Cardiac septum (tissue), 1 donor: ENCODE measurements at places on chromosomes 4 and X. TPM values are rescaled to one million over a fixed set of nuclear protein-coding genes. Genes with fewer than 3 reads are reported as not detected.
A peak's percentile ranks its signal among the peaks of the same experiment; 100 is the strongest.

DNA sequence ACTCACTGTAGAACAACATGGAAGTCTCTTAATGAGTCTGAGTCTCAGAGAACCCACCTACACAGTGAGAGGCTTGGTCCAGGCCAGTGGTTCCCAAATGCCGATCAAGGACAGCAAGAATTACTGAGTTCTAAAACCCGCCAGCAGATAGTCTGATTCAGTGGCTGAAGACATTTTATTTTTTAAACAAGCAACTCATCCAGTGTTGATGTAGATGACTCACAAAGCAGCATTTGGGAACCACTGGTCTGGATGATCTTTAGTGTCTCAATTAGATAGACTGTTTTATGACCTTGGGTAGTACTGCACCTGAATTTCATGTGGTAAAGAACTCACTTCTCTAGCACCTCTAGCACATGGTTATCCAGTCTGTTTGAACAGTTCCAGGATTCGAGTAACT is 193.6 kb downstream of the FBXW7 start:
- no peak for DNase-seq

Gene KCND1
- total RNA-seq, result 0.27 TPM

GRCh38 chrX:13096728-13097127 is 52.3 kb upstream of the FAM9C start:
- DNase-seq, result no peak

GRCh38 chr4:150743564-150744342 is 161.8 kb downstream of the MAB21L2 start:
- no peak for DNase-seq

DNA sequence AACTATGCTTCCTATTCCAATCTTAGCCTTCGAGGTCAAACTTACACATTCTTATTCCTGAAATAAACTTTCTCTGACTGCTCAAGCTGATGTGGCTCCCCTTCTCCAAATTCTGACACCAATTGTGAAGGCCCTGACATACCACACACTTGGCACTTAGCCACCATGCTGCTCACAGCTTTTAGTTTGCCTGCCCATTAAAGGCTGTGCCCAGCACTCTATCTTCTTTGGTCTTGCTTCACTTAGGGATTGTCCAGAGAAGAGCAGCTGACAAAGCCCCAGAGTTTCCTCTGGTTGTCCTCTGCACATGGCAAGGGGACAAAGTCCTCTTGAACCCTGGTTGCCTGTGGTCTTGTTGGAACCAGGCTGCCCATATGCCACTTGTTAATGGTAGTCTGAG is 126.1 kb downstream of the ARHGEF9 start:
- no peak for DNase-seq

Gene CCNA2
- total RNA-seq, result 0.38 TPM

GRCh38 chr4:114136069-114136468 is 156.6 kb upstream of the ARSJ start:
- no peak for DNase-seq

Gene SORBS2
- 1,779 TPM for total RNA-seq

Gene EFNB1
- 27.9 TPM for total RNA-seq

GRCh38 chrX:108309144-108309543 is 129.1 kb downstream of the COL4A6 start:
- DNase-seq, result no peak

DNA sequence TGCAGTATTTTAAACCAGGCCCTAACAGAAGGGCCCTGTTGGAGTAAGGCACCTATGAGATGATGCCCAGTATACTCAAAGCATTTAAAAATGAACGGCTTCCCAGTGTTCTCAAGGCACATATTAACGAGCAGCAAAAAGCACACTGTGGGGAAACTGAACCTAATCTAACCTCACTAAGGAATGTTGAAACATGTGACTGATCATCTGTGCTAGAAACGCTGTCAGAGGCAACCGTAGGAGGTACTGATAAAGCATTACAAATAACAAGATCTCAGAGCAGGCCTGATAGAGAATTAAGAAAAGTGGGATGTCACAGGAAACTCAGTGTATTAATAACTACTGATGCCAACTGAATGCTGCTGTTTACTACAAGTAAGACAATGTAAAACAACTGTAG is 24.0 kb downstream of the ASB9 start:
- DNase-seq, result no peak

- DNase-seq, result no peak
Measured at GRCh38 chr4:130812117-130812765, 1716.3 kb downstream of the C4orf33 start.

DNA sequence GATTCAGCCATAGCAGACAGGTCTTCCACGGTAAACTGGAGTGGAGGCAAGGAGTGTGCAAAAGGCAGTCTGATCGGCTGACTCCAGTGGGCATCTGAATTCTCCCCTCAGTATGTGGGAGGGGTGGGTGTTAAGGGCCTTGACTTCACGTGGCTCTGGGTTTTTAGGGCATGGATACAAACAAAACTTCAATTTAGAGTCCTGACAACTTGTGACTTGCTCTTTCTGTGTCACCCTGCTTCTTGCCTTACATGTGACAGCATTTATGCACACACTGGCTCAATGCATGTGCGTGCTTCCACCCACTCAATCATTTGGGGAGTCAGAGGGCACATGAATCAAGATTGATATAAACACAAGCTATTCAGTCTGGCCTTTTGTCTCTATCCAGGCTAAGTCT is 17.5 kb downstream of the PLP1 start:
- no peak for DNase-seq

DNA sequence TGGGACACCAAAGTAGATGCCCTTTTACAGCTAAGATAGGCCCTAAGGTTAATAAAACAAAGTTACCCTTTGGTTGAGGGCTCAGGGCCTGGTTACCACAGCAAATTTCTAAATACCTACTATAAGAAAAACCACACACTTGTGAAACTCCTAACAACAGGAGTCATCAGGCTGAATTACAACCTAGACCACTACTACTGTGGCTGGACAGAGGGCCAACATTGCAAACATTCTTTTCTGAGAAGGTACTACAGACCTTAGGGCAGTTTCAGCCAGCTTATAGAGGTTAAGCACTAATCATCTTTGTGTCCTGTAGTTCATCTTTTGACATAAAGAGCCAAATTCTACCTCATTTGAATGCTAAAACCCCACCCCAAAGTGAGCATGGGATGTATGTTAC is 504.0 kb downstream of the RAPGEF2 start:
- no peak for DNase-seq

- no peak for DNase-seq
Measured at GRCh38 chr4:79626101-79626500, 218.1 kb upstream of the GK2 start.

DNA sequence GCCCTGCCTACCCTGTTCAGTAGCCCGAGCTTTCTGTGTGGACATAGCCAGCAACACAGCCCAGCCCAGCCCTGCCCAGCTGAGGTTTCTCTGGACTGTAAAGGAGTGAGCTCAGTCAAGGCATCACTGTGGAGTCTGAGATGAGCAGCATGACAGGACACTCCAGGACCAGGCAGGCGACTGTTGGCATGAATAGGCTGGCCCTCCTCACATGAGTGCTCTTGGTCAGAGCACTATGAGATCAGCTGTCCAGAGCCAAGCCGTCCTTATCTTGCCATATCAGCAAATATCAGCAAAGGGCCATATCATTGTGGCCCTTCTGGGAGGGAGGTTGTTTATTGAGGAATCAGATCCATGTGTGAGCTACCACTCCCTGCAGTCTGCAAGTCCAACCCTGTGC is 30.9 kb downstream of the REELD1 start:
- no peak for DNase-seq

GRCh38 chr4:75513526-75514130 is 575 bp downstream of the RCHY1 start:
- no peak for DNase-seq

Gene PPP4R3C
- not detected for total RNA-seq

Gene WNK3
- 0.65 TPM for total RNA-seq

DNA sequence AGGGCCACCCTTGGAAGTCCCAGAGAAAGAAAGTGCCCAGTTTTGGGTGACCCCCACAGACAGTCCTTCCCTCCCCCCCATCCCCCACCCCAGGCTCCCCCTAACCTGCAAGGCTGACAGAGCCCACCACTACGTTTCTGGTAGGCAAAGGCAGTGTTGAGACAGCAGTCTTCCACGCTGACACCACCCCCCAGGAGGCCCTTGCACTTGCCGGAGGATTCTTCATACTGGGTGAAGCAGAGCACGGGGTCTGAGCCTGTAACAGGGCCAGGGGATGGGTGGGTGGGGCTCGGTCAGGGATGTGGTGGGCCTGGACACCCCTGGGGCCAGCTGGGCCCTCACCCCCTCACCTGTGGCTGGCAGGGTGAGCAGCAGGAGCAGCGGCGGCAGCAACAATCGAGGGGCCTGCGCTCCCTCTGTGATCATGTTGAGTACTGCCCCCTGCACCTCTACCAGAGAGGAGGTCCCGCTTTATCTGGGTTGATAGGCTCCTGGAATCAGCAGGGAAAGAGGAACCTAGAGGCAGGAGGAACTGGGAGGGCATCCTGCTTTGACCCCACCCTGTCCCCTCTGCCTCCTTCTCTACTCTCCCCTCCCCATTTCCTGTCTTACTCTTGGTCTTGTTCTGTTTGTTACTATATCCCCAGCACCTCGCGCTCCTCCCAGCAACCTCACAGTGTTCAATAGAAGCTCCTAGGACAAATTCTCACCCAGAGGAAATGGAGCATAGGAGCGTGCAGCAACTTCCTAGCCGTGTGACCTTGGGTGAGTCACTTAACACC is at the start of gene CFP:
CFP (minus strand) TSS at position 512 of the 782 bp plus-strand sequence; CDS start at position 426, 86 bp downstream.
- DNase-seq, result peak; percentile 70

- no peak for DNase-seq
Measured at GRCh38 chr4:105504744-105505143, 30.9 kb upstream of the PPA2 start.

DNA sequence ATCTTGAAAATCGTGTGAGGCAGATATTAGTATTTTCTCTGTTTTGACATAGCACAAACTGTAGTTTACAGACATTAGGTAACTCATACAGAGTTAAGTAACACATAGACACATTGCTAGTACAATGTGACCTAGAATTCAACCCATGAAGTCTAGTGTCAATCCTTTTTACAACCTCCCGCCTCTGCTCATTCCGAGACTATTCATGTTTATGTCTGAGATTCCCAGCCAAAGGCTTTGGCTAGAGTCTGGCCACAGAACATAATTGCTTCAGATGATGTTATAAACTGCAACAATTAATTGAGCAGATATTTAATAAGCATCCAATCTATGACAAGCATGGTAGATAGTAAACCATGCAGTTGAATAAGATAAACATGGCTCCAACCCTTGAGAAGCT is 841.0 kb downstream of the STIM2 start:
- no peak for DNase-seq

DNA sequence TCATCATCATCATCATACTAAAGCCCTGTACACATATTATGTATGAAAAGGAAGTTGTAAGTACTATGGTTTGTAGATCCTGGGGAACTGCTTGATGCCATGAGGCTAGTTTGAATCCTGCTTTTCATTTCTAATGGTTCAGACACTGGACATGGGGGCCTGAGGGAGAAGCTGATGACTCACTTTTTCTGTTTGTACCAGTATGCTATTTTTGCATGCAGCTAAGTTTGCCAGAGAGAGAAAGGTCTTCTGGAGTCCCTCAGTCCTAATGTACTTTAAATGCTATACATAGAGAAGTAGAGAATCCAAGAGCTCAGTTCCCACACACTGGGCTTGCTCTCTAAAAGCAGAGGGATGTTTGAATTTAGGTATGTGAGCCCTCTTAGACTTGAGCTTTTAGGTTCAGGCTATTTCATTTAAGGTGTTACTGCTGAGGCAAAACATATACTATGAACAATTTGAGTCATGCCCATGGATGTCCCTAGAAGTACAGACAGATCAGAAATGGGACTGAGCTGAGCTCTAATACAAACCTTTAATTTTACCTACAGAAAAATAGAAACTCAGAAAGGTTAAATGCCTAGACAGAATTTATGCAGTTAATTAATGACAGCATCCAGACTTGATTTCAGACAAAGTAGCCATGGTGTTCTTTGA is 17.6 kb upstream of the HS3ST1 start:
- no peak for DNase-seq

- no peak for DNase-seq
Measured at GRCh38 chr4:182188622-182189021, 54.6 kb upstream of the TENM3 start.

Gene IDUA
- 12.9 TPM for total RNA-seq

DNA sequence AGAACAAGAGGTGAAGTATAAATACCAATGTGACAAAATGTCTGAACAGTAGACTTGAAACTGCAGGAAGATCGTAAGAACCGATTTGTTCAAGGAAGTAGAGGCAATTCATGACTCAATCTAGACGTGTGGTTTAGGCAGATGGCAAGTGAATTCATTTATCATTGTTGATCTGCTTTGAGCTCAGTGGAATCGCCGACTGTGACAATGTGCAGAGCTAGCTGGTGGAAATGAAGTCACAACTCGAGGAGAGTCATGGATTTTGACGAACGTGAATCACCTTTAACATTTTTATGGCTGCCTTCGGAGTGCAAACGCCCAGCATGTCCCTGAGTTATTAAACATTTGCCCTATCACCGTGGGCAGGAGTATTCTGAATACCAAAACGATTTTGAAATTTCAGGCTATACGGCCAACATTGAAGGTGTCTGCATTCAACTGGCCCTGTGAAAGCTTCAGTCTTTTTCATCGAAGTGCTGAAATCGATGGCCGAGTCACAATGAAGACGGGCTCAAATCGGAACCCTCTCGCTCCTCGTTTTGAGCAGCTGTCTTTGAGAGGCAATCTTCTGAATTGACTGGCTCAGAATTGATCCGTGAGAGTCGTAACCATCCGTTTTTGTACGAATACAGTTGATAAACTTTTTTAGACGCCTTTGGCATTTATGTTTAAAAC is 689 bp upstream of the OGT start:
- DNase-seq, result no peak

DNA sequence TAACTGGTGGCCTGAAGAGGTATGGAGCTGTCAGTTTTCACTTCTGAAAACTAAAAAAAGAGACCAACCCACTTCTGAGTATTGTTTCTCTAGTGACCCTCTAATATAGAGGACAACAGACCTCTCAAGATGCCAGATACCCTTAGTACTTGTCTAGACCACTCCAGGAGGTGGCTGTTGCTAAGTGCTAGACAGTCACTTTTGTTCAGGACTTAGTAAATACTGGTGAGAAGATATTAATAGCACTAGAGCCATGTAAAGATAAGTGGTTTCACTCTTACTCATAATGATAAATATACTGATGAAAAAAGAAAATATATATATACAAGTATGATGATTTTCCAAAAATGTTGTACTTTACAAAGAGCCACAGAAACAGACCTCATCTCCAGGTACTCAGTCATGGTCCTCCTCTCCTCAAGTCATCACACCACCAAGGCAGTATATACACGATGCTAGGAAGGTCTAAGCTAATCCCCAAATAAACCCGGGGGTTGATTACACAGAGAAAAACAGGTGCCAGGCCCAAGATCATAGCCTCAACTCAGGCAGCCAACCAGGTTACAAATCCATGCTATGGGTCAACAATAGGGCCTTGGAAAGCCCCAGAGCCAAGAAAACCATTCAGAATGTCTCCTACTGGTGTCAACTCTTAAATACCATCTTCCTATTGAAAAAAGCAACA is 66.9 kb downstream of the ARHGEF9 start:
- no peak for DNase-seq

DNA sequence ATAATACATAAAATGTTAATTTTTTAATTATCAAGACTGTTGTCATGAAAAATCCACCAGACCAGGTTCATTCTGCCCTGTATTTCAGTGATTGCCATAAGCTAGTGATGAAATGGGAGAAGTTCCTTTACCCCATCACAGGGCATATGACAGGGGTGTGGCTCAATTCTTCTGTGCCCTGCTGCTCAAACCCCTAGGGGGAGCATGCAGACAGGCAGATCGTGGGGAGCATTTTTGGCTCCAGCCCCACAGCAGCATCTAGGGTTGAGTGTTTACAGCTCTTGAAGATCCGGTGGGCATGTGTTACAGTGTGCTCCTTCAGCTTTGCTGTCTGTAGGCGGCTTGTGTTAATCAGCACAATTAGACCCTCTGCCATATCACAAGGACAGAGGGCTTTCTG is 700.7 kb downstream of the PCDH18 start:
- DNase-seq, result no peak
